ENCODE measurements at places on chromosomes 12 and 14.

- no peak for DNase-seq
These were observed 114.0 kb downstream of the MSRB3 start for GRCh38 chr12:65392491-65392890.

DNA sequence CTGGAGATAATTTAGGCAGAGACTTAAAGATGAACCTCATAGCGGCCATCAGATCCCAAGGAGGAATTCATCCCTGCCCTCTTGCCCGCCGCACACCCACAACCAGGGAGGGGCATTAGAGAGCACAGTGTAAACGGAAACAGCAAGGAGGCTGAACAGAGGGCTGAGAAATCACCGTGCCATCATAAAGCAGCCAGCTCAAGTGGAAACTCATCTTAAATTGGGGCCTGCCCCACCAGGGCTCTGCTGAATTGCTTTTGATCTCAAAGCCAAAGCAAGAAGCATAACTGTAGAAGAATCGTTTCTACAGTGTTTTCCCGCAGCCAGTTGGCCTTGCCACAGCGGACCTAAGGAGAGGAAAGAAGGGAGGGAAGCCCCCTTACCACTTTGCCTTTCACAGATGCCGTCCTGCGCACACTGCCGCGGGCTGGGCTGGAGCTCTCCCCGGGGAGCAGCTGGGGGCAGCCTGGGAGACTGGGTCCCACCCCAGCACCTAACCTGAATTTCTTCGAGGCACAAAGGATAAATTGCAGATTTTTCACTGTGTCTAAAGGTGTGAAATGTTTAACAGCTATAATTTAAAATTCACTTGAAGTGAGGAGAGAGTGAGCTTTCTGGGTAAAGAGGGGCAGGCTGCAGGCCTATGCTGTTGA is 51.8 kb upstream of the MMP17 start:
- no peak for DNase-seq

DNA sequence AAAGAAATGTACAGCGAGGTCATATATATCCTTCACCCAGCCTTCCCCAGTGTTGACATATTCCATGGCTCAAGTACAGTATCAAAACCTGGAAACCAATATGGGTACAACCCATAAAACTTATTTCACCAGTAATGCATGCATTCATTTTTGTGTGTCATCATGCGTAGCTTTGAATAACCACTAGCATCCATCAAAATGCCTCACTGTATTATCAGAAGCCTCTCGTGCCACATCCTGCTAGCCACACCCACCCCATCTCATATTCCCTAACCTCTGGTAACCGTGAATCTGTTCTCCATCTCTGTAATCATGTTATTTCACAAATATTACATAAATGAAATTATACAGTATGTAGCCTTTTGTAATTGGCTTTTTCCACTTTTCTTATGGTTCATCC is 314.3 kb downstream of the RAD51B start:
- DNase-seq, result no peak

- DNase-seq, result no peak
These were observed 1.6 kb upstream of the ATP2B1 start for GRCh38 chr12:89709995-89710872.

- DNase-seq, result no peak
These were observed 78.0 kb upstream of the DDHD1 start for GRCh38 chr14:53231171-53231570.

DNA sequence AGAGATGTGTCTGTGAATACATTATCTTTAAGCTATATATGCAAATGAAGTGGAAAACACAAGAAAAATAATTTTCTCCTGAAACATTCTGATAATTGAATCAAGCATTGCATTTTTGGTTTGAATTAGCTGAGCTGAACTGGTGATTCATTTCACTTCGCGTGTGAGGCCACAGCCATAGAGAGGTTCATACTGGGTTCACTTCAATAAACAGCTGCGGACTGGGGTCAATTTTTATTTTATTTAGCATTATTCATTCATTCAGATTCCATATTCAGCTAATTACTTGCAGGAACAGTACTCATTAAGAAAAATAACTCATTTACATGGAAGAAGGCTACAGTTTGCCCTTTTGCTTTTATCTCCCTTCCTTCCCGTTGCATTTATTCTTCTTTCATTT is 195.2 kb upstream of the LRIG3 start:
- no peak for DNase-seq

DNA sequence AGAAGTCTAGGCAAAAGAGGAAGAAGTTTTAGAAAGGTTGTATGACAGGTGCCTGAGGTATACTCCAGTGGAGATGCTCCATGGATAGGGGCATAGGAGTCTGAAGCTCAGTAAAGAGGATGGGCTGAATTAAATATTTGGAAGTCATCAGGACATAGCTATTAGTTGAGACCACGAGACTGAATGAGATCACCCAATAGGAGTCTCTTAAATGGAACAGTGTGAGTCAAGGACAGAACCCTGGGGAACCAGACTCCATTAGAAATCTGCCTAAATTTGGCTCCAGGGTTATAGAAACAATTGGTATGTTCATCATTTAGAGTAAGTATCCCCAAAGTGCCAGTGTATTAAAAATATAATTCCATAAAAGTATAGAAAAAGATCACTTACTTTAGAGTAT is 172.6 kb downstream of the PRKCH start:
- no peak for DNase-seq

- no peak for DNase-seq
These were observed 5.3 kb downstream of the DNAI7 start for GRCh38 chr12:25189656-25190055.

GRCh38 chr14:45252366-45253069 is 484 bp downstream of the MIS18BP1 start:
- DNase-seq, result no peak

- DNase-seq, result no peak
These were observed 13.7 kb downstream of the CFL2 start for GRCh38 chr14:34700622-34701130.

DNA sequence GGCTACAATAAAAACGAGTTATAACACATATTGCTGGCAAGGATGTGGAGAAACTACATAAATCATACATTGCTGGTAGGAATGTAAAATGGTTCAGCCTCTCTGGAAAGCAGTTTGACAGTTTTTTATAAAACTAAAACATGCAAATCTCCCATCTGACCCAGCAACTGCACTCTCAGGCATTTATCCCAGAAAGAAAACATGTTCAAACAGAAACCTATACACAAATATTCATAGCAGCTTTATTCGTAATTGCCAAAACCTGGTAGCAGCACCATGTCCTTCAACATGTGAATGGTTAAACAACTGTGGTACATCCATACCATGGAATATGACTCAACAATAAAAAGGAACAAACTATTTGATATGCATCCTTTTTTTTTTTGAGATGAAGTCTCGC is 10.1 kb upstream of the TMCC3 start:
- DNase-seq, result no peak

All from activated CD4-positive, alpha-beta T cell treated with anti-CD3 and anti-CD28 coated beads, Interleukin-2, amount 50 U/mL, for 1 hour (primary cell).